CD14-positive monocyte (primary cell): ENCODE measurements at places on chromosomes 6 and 20. TPM values are rescaled to one million over a fixed set of nuclear protein-coding genes. Genes with fewer than 3 reads are reported as not detected.
A peak's percentile ranks its signal among the peaks of the same experiment; 100 is the strongest.

- DNase-seq: no peak
- peaks cover 52% of the 10 kb centered on the region for H3K36me3 ChIP-seq
- H3K4me1 ChIP-seq: no peaks in the 10 kb centered on the region
- H3K27ac ChIP-seq: no peak overlapping the region
- no peaks in the 10 kb centered on the region for H3K27me3 ChIP-seq
These were observed 14.8 kb downstream of the ERMARD start for GRCh38 chr6:169766232-169766631.

The CAGE1 gene
- polyA plus RNA-seq: 0.03 TPM in 1 of 2 replicates, not detected in the other

- H3K36me3 ChIP-seq: no peaks in the 10 kb centered on the region
- no peaks in the 10 kb centered on the region for H3K27me3 ChIP-seq
- no peak overlapping the region for H3K4me3 ChIP-seq
- H3K27ac ChIP-seq: no peak overlapping the region
These were observed 262.6 kb upstream of the PRND start for GRCh38 chr20:4459081-4459480.

The ADGRB3 gene
- polyA plus RNA-seq: 0.05 TPM

GRCh38 chr6:13256266-13257001, 71.9 kb downstream of the TBC1D7 start:
- H3K36me3 ChIP-seq: no peaks in the 10 kb centered on the region
- H3K4me1 ChIP-seq: peaks cover 70% of the 10 kb centered on the region
- H3K27ac ChIP-seq: peak overlapping the region; percentile 87
- H3K4me3 ChIP-seq: no peak overlapping the region

The ELOVL4 gene
- polyA plus RNA-seq: not detected

The HLA-DPB1 gene
- 569 TPM for polyA plus RNA-seq
